ENCODE measurements at places on chromosomes 11 and 22. TPM values are rescaled to one million over a fixed set of nuclear protein-coding genes. Genes with fewer than 3 reads are reported as not detected.

NCR3LG1 gene
- 9.5 TPM for total RNA-seq

INS gene
- total RNA-seq: not detected

IFTAP gene
- 32.9 TPM for total RNA-seq

CARD10 gene
- 1.2 TPM for total RNA-seq

DDTL gene
- total RNA-seq: 0.87 TPM

NPTXR gene
- 4.6 TPM for total RNA-seq

CSTPP1 gene
- total RNA-seq: 21.9 TPM

HDHD5 gene
- total RNA-seq: 41.7 TPM

HTR3A gene
- total RNA-seq: under 0.01 TPM

ARHGAP20 gene
- total RNA-seq: 3.6 TPM

TH gene
- total RNA-seq: not detected

CFAP300 gene
- 7.9 TPM for total RNA-seq

TM7SF2 gene
- 49.4 TPM for total RNA-seq
